ENCODE measurements at places on chromosomes 3 and 15.
A peak's percentile ranks its signal among the peaks of the same experiment; 100 is the strongest.

GRCh38 chr3:183265157-183265642 is 12.1 kb downstream of the B3GNT5 start:
- DNase-seq, result no peak

- no peak for DNase-seq
Measured at GRCh38 chr3:143464850-143465249, 345.3 kb downstream of the CHST2 start.

- DNase-seq, result no peak
Measured at GRCh38 chr3:174884776-174885568, 25.8 kb downstream of the NAALADL2 start.

GRCh38 chr3:112734736-112735350 is 93.9 kb upstream of the CCDC80 start:
- DNase-seq, result peak; percentile 53

DNA sequence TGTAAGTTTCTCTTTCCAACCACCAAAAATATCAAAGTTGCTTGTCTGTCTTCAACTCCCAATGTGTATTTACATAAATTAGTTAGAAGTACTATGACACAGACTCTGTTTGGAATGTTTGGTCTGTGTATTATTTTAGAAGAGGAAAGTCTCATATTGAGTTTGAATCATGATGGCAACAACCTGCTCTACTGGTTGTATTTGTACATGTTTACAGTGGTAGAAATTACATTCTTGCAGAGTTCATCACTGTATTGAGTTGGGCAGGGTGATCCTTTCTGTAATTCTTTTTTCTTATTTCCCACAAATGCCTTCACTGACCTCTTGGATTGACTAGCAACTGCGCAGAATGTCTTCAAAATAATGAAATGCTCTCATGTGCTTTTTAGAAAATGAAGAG is 149.6 kb downstream of the CHL1 start:
- no peak for DNase-seq

DNA sequence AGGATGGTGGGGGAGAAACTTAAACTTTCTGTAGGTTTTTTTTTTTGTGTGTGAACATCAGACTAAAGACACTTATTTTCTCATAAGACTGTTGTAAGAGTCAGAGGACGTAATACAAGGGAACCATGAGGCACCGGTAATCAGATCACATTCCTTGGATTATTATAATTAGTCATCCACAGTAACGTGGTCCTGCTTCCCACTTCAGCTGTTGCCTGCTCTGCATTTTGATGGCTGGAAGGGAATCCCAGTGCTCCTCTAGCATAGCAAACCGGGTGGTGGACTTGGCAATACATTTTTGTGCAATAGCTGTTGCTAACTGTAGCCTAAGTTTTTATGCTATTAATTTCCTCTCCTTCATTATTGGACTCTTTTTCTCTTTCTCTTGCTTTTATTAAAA is 294.8 kb downstream of the NR2F2 start:
- no peak for DNase-seq

GRCh38 chr3:103195216-103195615 is 760.4 kb downstream of the ZPLD1 start:
- DNase-seq, result no peak

GRCh38 chr15:87707071-87707470 is 549.5 kb downstream of the NTRK3 start:
- no peak for DNase-seq

DNA sequence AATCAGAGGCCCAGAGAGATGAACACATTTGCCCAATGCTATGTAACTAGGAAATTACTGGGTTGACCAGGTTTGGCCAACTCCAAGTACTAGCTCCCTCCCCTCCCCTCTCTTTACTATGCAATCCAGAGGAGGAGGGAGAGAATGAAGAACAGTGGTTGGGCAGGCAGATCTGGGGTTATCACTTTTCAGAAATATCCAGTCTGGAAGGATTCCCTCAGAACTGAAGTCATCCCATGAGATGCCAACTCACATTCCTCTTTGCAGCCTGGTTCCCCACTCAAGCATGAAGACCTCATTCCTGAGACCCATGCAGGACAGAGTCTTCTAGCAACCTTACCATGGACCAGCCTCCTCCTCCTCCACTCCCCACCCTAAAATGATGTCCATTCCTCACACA is 201.1 kb downstream of the TLE3 start:
- DNase-seq, result no peak

GRCh38 chr3:110174908-110175307 is 837.6 kb upstream of the DPPA4 start:
- no peak for DNase-seq

DNA sequence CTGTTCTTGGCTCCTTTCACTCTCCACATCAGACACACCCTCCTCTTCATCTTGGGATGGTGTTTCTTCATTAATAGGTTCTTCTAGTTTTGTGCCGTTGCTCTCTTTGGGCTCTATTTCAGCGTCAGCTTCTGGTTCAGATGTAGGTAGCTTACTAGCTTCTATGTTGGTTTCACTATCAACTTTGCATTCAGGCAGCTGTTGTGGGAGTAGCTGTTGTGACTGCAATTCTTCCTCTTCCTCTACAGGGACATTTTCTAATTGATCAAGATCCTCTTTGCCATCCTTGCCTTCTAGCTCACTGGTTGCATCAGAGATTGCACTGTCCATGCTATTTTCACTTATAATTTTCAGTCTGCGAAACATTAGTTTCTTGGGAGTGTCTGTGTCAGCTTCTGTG is 80.1 kb downstream of the SETD2 start:
- DNase-seq, result no peak

GRCh38 chr3:11238880-11239279 is 33.3 kb upstream of the ATG7 start:
- no peak for DNase-seq

- DNase-seq, result no peak
Measured at GRCh38 chr15:29635513-29636098, 186.7 kb downstream of the TJP1 start.

- no peak for DNase-seq
Measured at GRCh38 chr15:49229922-49230321, 59.9 kb downstream of the GALK2 start.

DNA sequence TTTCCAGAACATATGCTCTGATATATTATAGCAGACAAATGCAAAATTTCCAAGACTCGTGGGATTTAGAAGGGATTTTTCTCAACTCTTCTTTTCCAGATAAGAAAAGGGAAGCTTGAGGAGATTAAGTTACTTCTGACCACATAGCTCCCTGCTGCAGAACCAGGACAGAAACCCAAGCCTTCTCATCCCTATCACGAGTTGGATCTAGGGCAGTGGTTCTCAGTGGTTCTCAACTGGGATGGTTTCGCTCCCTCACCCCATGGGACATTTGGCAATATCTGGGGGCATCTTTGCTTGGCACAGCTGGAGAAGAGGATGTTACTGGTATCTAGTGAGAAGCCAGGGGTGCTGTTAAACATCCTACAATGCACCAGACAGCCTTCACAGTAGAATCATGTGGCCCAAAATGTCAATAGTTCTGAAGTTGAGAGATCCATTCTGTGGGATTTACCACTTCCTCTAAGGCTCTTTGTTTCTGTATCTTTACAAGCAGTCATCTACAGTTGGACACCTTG is 64.2 kb downstream of the LIPC start:
- DNase-seq, result no peak

DNA sequence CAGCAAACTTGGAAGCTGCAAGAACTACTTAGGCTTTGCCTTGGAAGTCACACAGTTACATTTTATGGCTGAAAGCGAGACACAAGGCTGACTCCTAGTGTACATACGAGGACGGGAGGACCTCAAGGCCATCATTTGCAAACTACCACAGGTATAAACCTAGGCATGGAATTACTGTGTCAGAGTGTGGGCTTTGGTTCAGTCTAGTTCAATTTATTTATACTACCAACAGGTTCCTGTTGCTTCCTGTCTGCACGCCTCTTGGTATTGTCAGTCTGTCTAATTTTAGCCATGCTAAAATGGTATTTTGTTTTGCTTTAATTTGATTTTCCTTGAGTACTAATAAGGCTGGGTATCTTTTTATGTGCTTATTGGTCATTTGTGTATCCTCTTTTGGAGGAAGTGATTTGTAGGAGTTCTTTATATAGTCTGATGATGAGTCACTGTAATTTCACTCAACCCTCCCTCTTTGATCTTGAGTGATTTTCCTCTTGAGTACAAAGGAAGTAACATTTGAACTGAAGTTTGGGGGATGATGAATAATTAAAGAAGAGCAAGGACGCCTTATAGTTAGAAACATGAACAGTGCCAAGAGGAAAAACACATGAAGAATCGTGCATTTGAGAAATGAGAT is 8.2 kb downstream of the ANKRD34C start:
- DNase-seq, result no peak

DNA sequence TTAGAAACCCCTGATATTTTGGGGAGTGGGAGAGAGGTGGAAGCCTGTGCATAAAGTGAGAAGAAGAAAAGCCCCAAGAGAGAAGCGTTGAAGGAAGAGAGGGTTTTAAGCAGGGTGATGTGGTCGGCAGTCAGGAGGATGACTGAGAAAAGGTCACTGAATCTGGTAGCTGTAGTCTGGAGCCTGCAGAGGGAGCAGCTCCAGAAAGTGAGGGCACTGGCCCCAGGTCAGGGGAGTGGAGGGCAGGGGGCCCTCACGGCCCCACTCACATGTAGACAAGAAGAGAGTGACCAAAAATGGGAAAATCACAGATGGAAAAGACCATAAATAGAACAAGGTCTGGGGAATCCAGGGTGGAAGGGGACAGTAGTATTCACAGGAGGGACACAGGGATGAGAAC is 105.5 kb downstream of the RYK start:
- DNase-seq, result no peak

DNA sequence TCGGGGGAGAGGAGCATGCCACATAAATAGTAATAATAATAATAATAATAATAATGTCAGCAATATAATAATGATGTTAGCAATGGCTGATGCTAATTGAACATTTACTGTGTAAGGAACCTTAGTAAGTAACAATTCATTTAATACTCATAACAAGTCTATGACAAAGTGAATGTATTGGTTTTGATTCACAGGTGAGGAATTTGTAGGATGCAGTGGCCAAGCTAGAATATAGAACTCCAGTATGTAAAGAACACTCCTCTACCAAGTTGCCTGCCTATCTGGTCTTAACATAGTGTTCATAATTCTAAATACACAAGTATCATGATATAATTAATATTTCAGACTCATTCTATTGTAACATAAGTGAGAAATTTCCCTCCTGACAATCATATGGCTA is 1016.5 kb downstream of the ROBO1 start:
- DNase-seq, result no peak

DNA sequence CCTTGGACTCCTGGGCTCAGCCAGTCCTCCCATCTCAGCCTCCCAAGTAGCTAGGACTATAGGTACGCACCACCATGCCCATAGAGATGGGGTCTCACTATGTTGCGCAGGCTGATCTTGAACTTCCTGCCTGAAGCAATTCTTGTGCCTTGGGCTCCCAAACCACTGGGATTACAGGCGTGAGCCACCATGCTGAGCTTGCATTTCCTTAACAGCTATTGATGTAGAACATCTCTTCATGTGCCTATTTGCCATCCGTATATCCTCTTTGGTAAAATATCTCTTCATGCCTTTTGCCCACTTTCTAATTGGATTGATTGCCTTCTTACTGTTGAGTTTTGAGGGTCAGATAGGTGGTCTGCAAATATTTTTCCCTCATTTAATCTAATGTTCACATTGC is 208.9 kb upstream of the TLE3 start:
- no peak for DNase-seq

DNA sequence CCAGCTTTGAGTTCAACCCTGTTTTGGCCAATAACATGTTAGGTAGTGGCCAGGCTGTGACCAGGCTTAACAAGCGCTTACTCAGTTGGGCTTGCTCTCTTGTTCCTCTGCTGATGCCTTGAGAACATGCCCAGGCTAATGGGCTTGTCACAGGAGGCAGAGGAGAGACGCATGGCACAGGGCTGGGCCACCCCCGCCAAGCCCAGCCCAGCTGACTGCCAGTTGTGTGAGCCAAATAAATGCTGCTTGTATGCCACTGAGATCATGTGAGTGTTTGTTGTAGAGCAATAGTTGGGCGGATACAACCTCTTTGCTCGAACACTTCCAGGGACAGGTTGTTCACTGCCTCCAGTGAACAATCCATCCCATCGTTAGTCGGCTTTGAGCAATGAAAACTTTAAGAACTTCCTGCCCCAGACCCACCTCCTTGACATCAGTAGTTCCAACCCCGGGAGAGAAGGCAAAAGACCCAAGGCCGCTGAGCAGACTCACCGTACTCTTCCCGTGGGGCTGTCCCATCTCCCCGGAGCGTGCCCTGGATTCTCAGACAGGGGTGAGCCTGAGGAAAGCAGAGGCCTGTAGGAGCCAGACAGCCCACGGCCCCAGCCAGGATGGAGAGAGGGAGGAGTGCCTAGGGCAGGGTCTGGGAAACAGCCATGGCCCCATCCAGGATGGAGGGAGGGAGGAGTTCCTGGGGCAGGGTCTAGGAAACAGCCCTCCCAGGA is 4.1 kb downstream of the PLA2G4F start:
- DNase-seq, result no peak

- no peak for DNase-seq
Measured at GRCh38 chr3:142796823-142797222, 73.0 kb downstream of the TRPC1 start.

GRCh38 chr3:48238531-48239085 is 2.3 kb upstream of the ZNF589 start:
- no peak for DNase-seq

- DNase-seq, result no peak
Measured at GRCh38 chr3:153090973-153091372, 71.1 kb upstream of the RAP2B start.

DNA sequence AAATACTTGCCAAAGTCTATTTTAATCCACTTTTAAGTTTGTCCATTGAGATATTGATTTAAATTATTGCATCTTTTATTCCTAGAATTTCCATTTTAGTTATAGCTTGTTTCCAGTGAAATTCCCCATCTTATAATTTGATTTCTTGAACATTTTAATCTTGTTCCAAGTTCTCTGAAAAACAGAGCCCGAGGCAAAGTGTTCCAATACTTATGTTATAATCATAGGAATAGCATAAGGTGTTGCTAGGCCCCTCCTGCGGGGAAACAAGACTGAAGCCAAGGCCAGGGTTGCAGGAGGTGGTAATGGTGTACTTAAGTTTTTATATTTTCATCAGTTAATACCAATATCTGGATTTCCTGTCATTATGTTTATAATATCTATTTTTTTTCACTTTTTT is 226.6 kb downstream of the ADAMTSL3 start:
- DNase-seq, result no peak

DNA sequence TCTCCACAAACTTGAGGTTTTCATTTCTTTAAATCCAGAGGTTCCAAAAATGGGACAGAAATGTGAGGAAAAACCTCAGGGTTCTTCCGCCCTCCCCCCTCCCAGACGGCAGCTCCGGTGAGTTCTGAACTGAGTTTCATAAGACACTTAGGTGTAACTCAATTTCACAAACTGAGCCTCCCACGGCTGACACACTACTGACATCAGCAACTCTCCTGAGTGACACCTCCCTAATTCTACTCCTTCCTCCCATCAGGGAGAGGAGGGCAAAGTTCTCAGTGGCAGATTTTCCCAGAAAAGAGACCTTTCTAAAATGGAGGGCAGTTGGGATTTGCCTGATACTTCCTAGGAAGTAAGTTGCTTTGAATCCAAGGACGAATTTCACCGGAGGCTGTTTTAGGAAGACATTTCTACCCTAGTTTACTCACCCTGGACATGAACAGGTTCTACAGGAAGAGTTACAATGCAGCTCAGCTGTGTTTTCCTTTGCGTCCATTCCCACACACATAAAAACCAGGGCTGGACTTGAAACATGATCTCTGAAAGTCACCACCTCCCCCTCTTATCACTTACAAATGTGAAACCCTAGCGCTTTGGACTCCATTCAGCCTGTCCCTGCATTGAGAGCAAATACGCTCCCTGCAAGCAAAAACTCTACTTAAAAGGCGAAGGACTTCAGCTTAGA is 78.1 kb upstream of the LMOD3 start:
- DNase-seq, result no peak
